Activated CD4-positive, alpha-beta T cell treated with anti-CD3 and anti-CD28 coated beads, Interleukin-2, amount 50 U/mL, for 4 hours (primary cell): ENCODE measurements at places on chromosomes 6 and 20.

GRCh38 chr6:108419934-108420609 is 125.2 kb downstream of the AFG1L start:
- no peak for DNase-seq

DNA sequence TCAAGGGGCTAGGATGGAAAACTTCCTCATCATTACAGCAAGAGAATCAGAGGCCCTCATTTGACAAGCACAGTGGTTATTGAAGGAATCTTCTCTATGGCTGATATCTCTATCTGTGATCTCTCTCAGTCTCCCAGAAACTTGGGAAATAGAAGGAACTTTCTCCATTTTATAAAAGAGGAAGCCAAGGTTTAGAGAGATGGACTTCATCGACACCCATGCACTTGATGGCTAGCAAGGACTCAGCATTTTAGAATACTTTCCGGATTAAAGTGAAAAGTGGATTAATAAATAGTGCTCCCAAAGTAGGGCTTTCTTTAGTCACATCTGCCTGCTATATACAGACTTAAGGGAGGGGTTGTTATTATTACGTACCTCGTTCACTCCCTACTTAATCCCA is 34.2 kb upstream of the TGM3 start:
- no peak for DNase-seq

DNA sequence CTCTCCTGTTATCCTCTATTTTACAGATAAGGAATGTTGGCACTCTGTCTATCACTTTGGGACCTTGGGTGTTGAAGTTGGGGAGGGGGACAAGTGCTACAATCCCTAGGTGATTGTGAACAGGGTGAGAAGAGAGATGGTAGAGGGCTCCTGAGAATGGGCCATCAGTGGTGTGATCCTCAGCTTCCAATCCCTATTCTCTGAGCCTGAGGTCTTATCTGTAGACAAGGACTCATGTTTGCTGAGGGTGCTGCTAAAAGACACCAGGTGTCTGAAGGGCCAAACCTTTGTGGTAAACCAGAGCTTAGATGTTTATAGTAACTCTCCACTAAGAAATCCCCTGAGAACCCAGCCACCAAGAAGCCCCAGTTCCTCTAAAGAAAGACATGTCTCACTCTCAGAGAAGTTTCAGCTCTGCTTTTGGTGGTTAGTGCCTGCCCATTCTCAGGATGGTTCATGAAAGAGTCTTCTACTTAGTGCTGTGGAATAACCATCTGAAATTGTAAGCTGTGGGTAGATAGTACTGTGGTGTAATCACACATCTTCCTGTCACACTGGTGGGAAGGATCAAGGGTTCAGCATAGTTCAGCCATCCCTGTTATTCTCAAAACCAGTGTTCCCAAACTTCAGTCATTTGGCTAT is 58.2 kb upstream of the IL20RA start:
- DNase-seq, result no peak

DNA sequence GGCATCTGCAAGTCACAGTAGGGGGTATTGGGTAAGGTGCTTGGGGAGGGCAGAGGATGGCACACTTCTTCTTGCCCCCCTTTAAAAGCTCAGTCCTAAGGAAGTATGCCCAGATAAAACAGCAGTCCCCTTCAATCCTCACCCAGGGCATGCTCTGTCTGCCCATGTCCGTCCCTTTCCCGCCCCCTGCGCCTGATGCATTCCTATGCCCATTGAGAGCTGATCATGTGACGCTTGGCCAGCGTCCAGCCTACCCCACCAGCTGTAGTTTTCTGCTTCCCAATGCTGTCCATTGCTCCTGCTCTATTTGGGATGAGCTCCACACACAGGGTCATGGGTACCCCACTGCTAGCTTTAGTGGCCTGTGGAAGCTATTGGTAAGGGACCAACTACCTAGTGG is 8.3 kb downstream of the SIGLEC1 start:
- DNase-seq, result no peak

DNA sequence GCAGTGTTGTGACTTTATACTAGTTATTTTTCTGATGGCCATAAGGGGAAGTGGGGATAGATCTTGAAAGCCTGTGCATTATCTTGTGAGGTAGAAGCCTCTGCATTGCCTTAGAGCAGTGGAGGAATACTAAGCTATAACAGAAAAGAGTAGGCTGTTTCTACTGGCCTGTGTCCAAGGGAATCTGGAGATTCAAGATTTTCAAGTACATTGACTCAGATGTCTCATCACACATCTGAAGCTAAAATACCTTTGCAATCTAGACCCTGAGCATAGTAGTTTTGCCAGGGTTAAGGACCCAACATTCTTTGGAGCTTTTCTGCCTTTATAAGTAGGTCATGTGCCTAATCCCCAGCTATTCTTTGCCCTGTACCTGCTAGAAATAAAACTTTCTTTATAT is 272.3 kb downstream of the TENT5A start:
- no peak for DNase-seq

- no peak for DNase-seq
Measured at GRCh38 chr6:9161731-9162130, 726.4 kb upstream of the SLC35B3 start.

DNA sequence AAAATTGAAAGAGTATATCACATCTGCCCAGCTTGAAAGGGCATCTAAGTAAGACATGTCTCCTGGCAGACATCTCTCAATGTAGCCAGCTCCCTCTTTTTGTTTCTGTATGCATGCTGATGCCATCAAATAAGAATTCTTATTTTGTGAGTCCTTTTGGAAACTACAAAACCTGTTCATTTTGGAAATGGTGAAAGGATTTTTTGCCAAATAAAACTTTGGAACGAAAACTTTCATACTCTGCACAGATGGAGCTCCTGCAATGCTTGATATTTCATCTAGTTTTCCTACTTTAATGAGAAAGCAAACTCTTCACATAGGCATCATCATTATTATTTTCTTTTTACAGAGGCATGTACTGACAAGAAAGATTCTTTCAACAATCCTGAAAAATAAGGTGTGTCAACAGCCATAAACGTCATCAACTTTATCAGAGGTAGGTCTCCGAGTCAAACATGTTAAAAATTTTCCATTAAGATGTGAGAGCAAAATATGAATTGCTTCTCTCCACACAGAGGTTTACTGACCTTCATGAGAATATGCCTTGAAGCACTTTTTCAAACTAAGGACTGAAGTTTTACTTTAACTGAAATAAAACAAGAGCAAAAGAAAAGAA is 26.2 kb upstream of the CMTR1 start:
- DNase-seq, result no peak

- DNase-seq, result no peak
Measured at GRCh38 chr6:24743944-24744335, 25.0 kb upstream of the C6orf62 start.

DNA sequence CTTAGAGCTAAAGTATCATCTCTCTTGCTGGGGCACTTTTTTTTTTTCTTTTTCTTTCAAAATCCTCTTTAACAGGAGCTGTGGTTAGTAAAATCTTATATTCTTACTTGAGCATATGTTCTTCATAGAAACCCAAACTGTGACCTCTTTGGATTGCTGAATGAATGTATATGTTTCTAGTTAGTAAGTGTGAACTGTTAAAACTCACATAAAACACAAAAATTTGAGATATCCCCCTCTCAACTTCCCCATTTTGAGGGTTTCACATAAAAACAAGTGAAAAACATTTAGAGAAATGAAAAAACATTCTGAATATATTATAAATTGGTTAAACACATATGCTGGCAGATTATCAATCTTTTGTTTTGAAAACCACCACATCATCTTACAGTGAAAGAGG is 78.1 kb downstream of the INSM1 start:
- no peak for DNase-seq

DNA sequence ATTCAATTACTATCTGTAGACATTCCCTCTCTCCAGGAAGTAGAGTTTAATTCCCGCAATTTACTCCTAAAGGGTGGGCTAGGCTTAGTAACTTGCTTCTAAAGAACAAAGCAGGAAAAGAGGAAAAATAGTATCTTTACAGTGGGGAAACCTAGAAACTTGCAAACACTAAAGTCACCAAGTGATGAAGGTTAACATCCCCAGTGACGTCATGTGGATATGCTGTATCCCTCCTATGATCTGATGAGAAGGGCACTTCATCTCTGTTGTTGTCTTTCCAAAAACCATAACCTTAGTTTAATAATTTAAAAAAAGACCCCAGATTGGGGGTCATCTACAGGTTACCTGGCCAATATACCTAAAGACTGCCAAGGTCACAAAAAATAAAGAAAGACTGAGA is 17.3 kb downstream of the SLC22A16 start:
- DNase-seq, result no peak

DNA sequence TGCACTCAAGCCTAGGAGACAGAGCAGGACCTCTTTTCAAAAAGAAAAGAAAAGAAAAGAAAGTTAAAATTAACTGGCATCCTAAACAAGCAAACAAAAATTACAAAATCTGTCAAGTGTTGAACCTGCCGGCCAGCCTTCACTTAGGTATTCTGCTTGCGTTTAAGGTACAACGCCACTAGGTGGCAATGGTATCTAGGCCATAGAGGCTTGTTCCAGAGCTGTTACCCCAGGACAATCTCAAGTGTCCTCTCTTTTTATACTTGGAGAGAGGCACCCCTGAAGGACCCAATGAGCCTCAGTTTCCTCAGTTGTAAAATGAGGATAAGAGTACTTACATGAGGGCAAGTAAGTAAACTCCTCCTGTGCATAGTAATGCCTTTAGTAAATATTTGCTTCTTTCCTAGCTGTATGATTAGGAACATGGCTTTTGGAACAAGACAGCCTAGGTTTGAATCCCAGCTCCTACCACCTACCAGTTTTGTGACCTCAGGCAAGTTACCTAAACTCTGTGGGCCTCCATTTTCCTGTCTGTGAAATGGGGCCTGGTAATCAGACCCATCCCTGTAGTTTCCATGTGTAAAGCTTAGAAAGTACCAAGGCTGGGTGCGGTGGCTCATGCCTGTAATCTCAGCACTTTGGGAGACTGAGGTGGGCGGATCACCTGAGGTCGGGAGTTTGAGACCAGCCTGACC is 5.8 kb upstream of the PACSIN1 start:
- DNase-seq, result peak; percentile 37

- no peak for DNase-seq
Measured at GRCh38 chr6:24909241-24910216, 26.2 kb downstream of the RIPOR2 start.

DNA sequence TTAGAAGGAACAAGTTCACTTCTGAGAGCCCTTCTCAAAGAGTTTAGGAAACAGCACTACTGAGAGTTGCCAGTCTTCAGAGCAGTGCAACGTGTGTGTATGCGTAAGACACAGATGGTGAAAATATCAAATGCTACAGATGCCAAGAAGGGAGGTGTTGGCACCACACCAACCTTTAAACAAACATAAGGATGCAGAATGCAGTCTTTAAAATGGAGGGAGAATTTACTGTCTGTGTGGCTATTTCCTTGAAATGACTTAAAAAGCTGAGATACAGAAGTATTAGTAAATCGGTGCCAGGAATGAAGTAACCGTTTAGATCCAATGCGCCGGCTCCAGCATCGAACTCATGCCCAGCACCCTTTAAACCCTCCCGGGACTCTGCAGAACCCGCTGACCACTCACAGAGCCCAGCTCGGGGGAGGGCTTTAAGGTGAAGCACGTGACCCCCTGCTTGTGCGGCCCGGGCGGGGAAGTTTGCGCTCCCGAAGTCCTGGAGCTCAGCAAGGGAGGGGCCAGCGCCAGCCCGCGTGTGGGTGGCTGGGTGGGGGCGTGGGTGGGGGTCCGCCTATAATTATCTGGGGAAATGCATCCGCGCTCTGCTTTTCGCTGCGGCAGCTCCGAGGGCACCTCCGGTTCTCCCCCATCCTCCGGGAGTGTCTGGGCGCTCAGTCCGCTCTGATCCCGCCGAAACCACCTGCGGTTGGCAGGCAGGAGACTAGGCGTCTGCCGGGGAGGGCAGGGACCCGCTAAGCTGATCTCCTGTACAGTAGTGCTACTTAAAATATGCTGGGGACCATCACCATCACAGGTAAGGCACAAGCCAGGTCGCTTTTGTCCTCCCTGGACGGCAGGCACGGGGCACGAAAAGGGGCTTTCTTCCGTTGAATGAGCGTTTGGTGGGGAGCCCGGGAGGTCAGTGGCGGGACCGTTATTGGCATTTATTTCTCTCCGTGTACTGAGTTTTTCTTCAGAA is 66.0 kb downstream of the ZBTB2 start:
- DNase-seq, result peak; percentile 6

DNA sequence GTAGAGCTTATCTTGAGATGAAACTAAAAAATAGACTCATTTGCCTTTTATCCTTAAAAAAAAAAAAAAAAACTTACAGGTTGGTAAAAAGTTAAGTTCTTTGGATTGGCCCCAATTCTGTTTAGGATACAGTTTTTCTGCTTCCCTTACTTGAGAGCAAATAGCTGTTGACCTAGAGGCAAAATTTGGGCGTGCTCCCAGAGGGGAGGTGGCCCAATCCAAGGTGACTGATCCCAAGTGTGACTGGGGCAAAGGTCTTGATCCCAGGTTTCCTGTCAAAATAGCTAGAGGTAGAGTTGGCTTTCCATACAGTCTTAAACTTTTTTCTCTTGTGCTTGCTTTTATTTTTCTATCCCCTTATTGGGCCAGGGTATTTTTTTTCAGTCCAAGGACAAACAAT is 363.8 kb upstream of the AGPAT4 start:
- DNase-seq, result no peak

DNA sequence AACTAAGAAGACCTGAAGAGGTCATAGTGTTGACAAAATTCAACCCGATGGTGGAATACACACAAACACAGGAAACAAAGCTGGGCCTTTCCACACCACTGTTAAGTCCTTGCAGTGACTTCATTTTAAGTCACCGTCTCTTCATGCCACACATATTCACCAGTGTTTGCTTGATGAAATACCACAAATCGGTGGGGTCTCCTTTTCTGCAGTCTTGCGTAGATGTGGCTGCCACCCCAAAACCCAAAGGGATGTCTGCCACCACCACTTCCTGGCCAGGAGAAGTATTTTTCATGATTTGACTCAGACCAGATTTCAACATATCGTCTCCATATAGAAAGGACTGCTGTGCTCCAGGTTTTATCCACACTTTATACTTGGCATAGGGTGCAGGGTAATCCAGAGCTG is 11.0 kb upstream of the COL10A1 start:
- DNase-seq, result no peak

- no peak for DNase-seq
Measured at GRCh38 chr6:34867484-34867883, 20.4 kb downstream of the TAF11 start.

DNA sequence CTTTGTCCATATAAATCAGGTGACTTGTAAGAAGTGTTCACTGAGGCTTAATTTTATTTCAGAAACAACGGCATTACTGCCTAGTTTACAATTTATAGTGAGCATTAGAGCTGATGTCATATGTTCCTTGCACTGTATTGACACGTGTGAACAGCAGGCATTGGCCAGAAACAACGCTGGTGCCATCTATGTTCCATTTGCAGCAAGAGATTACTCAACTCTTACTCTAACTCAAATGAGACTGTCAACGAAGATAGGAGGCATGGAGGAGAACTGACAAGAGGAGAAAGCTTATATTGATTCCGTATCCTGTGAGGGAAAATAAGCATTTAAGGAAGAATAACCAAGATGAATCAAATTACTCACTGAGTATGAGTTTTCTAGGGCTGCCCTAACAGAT is 48.4 kb downstream of the MTFR2 start:
- no peak for DNase-seq

DNA sequence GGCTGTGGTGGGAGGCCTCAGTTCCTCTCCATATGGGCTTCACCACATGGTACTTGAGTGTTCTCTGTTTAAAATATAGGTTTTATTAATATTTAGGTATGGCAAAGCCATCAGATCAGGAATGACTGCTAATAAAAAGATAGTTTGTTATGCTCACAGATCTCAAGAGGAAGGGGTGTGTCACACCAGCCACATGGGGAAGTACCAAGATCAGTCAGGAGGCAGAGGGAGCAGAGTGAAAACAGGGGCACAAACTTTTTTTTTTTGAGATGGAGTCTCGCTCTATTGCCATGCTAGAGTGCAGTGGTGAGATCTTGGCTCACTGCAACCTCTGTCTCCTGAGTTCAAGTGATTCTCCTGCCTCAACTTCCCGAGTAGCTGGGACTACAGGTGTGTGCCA is 92.1 kb upstream of the GCM1 start:
- DNase-seq, result peak; percentile 2
